ENCODE measurements at places on chromosomes 3 and 15. TPM values are rescaled to one million over a fixed set of nuclear protein-coding genes. Genes with fewer than 3 reads are reported as not detected.

Gene TERB2
- not detected for total RNA-seq

Gene ZFYVE19
- total RNA-seq = 65.7 TPM

DNA sequence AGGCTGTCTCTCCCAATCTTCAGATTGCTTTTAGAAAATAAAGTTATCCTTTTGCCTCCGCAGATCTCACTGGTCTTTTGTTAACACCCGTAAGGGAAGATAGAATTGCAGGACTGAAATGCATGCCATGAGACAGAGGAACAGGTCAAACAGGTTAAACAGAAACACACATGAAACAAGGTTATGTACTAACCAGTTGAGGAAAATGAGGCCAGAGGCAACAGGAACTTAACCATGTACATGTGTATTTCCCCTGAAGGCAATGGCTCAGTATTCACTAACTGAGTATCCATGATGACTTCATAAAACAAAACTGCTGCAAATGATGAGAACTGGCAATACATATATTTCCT lies 169.1 kb upstream of the NSMCE3 start:
- DNase-seq = no peak

GRCh38 chr15:88365124-88365523 lies 102.1 kb downstream of the MRPL46 start:
- no peak for DNase-seq

- no peak for DNase-seq
Observed at GRCh38 chr15:47786371-47786770, 69.1 kb downstream of the SEMA6D start.

DNA sequence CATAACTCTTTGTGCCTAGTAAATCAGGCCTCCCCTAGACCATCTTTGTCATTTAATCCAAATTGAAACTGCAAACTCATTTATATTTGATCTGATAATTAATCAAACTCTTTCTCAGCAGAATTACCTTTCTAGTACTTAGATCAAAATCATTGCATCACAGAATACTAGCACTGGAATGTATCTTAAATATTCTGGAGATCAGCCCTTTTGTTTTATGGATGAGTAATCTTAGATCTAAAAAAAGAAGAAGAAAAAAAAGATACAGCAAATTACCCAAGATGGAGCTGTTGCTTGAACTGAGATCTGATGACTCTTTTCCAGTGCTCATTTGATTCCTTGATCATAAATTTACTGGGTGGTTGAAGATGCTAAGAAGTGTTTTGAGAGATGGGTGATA lies 47.9 kb downstream of the NAALADL2 start:
- no peak for DNase-seq

DNA sequence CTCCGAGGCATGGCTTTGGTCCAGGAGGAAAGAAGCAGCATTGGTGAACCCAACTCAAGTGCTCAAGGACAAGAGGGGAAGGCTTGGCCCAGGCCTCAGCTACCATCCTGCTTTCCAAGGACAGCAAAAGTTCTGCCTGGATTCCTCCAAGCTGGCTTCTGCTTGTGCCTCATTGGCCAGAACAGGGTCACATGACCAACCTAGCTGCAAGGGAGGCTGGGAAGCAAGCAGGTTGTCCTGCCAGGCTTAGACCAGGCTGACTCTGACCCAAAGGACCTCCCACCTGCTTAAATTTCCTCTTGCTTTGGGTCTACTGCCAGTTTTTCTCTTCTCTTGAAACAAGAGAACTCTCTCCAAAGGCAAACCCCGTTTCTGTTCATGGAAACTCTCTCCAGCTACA lies 70.7 kb downstream of the RPN1 start:
- no peak for DNase-seq

DNA sequence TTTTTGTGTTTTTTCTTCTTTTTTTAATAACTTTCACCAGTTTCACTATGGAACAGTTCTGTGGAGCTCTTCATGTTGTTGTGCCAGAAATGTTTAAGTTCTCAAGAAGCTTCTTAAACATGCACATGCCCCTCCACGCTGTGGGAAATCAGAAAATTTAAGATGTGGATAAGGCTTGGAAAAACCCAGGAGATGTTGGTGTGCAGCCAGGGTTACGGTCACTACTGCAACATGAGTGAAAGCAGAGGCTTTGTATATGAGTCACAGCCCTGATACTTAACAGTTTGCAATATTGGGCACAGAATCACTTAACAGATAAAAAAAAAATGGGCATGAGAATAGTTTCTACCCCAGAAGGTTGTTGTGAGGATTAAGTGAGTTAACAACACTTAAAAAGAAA lies 399.9 kb downstream of the LRTM1 start:
- DNase-seq = no peak

Data from lower leg skin (tissue), 4 donors.